ENCODE measurements at places on chromosomes 11 and 22.

DNA sequence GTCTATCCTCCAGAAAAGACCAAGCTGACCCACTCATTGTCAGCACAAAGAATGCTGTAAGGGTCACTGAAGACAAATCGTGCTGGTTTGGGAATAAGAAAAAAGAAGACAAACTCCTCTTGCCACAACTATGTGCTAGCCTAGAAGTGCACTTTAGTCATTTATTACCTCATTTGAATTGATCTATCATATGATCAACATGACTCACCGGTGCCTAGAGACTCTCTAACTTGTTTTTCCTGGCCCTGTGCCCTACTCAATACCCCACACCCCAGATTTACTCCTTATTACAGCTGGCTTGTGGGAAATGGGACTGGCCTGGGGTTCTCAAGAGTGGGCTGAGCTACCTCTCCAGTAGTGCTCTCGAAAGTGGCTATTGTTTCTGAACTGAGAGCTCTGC lies 35.9 kb upstream of the HORMAD2 start:
- DNase-seq = no peak

GRCh38 chr11:107482234-107482633 lies 24.6 kb upstream of the CWF19L2 start:
- DNase-seq = no peak

DNA sequence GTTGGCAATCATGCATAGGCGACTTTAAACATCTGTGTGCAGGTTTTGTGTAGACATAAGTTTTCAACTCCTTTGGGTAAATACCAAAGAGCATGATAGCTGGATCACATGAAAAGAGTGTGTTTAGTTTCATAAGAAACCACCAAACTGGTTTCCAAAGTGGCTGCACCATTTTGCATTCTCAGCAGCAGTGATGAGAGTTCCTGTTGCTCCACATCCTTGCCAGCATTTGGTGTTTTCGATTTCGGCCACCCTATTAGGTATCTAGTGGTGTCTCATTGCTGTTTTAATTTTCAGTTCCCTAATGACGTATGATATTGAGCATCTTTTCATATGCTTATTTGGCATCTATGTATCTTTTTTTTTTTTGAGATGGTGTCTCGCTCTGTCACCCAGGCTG lies 62.8 kb upstream of the CCND1 start:
- no peak for DNase-seq

DNA sequence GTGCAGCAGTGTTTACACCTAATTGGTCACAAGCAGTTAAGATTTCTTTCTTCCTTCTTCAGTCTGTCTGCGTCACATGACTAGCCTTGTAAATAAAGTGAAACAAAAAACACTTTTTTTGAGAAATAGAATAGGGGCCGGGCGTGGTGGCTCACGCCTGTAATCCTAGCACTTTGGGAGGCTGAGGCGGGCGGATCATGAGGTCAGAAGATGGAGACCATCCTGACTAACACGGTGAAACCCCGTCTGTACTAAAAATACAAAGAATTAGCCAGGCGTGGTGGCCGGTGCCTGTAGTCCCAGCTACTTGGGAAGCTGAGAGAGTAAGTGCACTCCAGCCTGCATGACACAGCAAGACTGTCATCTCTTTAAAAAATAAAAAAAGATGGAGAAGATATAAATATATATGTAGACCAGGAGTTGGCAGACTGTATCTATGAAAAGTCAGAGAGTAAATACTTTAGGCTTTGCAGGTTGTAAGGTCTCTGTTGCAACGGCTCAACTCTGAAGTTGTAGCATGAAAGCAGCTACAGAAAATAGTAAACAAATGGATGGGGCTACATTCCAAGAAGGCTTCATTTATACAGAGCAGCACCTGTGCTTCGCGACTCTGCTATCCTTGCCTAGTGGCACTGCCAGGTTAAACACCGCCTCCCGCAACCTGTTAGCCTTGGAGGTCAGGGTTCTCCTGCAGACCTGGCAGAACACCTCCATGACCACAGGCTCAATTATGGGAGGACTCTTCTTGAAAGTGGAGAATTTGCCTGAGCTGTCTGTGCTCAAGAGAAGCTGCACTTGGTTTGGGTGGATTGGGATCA lies 55.9 kb downstream of the PPP6R2 start:
- DNase-seq = no peak

DNA sequence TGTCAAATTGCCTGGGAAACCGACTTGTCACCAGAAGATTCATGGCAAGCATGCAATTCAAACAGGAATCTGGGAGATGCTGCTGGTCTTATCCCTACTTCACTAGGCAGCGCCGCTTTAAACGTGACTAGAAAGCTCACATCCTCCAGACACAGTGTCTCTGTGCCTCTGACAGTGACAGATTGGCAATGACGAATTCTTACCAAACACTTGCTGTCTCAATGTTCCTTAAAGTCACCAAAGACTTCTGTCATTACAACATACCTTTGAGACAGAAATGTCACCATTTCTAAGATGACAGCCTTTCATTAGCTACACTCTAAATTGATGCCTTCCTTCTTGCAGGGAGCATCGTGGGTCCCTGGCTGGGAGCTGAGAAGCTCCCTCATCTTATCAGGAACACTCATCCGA lies 197.8 kb downstream of the CWF19L2 start:
- DNase-seq = no peak

DNA sequence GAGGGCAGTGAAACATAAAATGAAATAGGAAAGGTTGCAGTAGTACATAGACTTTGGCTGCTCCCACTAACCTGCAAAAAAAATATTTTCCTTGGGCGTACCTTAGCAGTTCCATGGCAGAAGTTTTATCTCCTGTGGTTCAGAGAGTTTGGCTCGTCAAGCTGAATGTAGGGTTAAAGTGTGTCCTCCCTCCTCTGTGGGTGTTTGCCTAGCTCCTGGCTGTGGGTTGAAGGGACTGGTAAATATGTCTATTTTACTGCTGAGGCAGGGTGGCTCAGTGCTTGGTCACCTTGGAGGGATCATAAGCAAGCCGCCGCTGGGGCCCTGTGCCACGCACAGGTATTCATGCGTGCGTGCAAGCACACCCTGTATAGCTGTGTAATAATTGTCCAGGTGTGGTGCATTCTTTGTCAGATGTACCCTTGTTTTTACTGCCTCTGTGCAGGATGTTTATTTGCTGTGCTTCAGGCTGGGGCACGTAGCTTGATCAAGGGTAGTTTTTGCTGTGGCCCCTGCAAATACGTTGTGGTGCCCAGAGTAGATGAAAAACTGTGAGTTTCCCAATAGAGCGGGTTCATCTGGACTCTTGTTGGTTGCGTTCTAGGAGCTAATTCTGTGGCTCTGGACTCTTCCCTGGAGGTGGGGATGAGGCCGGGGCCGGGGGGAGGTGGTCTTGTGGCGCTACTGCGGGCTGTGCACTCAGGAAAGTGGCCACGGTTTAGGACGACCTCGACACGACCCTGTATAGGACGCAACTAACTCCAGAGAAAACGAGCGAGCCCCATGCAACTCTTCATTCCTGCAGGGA lies 732 bp upstream of the SORL1 start:
- DNase-seq = no peak

DNA sequence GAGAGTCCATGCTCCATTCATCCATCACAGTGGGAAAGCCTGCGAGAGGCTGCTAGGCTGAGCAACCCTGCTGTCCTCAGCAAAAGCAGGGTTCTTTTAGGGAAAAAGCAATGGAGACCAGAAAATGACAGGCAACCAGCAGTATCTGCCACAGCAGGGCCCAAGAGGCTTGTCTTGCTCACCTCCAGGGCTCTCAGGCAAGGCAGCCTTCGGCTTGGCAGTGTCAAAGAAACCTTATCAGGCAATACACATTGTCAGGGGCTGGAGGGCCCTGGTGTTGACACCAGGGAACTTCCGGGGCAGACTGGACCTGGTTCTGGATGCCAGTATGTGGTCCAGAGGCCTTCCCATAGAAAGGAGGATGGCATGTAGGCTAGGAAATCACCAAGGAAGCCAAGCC lies 10.2 kb upstream of the TLCD5 start:
- DNase-seq = no peak

DNA sequence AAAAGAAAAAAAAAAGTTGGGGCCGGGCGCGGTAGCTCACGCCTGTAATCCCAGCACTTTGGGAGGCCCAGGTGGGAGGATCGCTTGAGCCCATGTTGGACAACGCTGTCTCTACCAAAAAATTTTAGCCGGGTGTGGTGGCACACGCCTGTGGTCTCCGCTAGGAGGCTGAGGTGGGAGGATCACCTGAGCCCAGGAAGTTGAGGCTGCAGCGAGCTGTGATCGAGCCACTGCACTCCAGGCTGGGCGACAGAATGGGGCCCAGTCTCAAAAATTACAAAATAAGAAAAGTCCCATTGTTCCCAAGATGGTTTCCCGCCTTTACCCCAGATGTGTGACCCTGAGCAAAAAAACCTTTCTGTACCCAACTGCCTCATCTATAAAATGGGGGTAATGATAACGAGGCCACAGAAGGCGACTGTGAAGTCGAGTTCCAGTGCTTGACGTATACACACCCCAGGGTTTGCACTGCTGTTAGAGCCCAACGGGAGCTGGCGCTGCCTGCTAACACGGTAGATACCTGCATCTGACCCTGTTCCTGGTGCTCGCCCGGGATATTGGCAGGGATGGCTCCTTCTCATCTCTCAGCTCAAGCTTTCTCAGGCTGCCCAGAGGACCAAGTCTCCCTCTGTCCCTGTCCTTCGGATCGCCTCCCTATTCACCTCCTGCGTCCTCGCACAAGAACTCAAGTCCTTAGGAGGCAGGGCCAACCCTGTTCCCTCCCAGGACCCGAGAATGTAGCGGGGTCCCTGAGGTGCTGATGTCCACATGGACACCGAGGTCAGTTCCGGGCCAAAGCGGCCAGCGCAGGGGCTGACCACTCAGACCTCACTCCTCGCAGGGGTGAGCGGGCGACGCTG lies 1.1 kb upstream of the RPLP2 start:
- no peak for DNase-seq

- no peak for DNase-seq
Observed at GRCh38 chr11:83862033-83862432, 575.9 kb upstream of the CCDC90B start.

DNA sequence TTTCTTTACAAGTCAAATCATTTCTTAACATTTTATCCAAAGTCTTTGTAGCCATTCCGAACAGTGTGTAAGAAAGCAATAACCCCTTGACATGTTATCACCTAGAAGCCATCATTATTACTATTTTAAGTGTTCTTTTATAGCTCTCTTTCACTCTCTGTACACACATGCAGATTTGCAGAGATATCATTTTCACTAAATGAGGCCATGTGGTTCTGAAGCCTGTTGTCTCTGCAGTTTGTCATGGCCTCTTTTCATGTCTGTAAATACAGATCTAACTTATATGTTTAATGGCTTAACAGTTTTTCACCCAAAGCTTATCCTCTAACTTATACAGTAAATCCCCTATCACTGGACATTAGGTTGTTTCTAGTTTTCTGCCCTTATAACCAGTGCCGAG lies 166.8 kb downstream of the MYO18B start:
- no peak for DNase-seq

DNA sequence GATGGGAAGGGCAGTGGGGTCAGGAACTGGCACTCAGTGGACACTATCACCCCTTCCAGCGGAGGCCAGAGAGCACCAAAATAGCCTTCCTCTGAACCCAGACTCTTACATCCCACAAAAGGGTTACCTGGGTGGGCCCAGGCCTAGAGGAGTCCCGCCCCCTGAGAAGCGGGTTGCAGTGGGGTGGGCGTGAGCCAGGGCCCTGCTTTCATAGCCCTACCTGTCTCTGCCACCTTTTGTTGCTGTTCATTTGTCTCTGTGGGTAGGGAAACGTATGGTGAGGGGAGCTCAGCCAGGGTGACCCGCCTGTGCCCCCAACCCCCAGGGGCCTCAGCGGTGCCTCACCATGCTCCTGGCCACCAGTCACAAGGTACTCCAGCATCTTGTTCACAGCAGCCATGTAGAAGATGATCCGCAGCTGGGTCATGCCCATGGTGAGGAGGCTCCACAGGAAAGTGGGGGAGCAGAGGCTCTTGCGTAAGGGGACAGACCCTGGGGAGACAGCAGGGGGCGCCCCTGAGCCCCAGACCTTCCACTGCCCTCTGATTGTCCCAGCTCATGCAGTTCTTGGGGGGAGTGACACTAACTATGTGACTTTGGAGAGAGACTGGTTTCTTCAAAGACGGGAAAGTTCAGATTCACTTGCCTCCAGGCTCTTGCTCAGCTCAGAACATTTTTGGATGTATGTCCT lies 24.0 kb downstream of the SLC43A1 start:
- no peak for DNase-seq

GRCh38 chr11:34308049-34308912 lies 49.5 kb downstream of the ABTB2 start:
- no peak for DNase-seq

DNA sequence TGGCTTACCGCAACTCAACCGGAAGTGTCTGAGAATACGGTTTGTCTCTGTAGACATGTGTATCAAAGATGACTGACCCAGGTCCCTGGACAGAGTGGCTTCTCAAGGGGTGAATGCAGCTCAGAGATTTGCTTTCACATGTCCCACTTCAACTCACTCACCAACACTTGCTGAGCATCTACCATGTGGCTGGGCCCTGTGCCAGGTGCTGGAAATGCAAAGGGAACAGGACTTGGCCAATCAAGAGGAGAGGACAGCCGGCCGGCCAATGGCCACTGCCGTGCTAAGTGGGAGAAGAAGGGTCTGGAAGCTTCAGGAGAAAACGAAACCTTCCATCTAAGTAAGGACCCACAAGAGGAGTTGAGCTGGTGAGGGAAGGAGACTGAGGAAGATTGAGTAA lies 151.3 kb downstream of the CEP164 start:
- no peak for DNase-seq

DNA sequence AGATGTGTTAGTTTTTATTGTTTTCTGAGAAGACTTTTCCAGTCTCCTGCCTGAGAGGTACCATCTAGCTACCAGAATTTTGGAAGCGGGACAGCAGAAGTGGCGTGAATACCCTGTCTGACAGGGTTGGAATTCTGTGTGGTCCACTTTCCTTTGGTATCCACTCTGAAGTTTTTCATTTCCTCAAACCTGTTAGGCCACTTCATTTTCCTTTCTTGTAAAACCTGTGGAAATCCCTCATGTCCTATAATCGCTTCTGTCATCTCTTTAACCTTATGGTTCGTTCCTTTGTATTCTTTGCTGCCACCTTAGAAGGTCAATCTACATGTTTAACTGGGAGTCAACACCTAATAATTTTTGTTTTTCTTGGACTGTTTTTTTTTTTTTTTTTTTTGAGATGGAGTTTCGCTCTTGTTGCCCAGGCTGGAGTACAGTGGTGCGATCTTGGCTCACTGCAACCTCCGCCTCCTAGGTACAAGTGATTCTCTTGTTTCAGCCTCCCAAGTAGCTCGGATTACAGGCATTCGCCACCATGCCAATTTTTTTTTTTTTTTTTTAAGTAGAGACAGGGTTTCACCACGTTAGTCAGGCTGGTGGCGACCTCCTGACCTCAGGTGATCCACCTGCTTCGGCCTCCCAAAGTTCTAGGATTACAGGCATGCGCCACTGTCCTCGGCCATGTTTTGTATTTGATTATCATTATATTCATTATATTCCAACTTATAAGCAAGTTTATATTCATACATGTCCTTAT lies 7.1 kb downstream of the SFI1 start:
- DNase-seq = no peak

GRCh38 chr22:46518542-46519325 lies 18.7 kb downstream of the CELSR1 start:
- no peak for DNase-seq

- no peak for DNase-seq
Observed at GRCh38 chr22:23453277-23453676, 126.8 kb downstream of the IGLL1 start.
